Upper lobe of right lung (tissue), 1 donor: ENCODE measurements at places on chromosomes 3 and 15. TPM values are rescaled to one million over a fixed set of nuclear protein-coding genes. Genes with fewer than 3 reads are reported as not detected.
A peak's percentile ranks its signal among the peaks of the same experiment; 100 is the strongest.

Gene SPTBN5
- total RNA-seq = 1.9 TPM

Gene HESX1
- 1.2 TPM for total RNA-seq

GRCh38 chr15:99014803-99015697, 7.5 kb upstream of the PGPEP1L start:
- DNase-seq = peak; percentile 88
- H3K27ac ChIP-seq = peak overlapping the region; percentile 68
- no peaks in the 10 kb centered on the region for H3K36me3 ChIP-seq
- peak overlapping the region; percentile 56 for H3K4me3 ChIP-seq

GRCh38 chr3:73605412-73605811, 19.3 kb downstream of the PDZRN3 start:
- peaks cover 18% of the 10 kb centered on the region for H3K4me1 ChIP-seq
- no peak overlapping the region for H3K4me3 ChIP-seq
- DNase-seq = no peak
- H3K27ac ChIP-seq = no peak overlapping the region
- no peaks in the 10 kb centered on the region for H3K36me3 ChIP-seq
- no peaks in the 10 kb centered on the region for H3K27me3 ChIP-seq

- H3K27me3 ChIP-seq = no peaks in the 10 kb centered on the region
- peaks cover 31% of the 10 kb centered on the region for H3K36me3 ChIP-seq
- peak overlapping the region; percentile 45 for H3K27ac ChIP-seq
- H3K4me3 ChIP-seq = peak overlapping the region; percentile 85
- no peak for DNase-seq
Observed at GRCh38 chr15:90873488-90873997, 5.2 kb downstream of the FURIN start.

Gene ATP10A
- total RNA-seq = 31.1 TPM

Gene NPAP1
- 0.17 TPM for total RNA-seq

DNA sequence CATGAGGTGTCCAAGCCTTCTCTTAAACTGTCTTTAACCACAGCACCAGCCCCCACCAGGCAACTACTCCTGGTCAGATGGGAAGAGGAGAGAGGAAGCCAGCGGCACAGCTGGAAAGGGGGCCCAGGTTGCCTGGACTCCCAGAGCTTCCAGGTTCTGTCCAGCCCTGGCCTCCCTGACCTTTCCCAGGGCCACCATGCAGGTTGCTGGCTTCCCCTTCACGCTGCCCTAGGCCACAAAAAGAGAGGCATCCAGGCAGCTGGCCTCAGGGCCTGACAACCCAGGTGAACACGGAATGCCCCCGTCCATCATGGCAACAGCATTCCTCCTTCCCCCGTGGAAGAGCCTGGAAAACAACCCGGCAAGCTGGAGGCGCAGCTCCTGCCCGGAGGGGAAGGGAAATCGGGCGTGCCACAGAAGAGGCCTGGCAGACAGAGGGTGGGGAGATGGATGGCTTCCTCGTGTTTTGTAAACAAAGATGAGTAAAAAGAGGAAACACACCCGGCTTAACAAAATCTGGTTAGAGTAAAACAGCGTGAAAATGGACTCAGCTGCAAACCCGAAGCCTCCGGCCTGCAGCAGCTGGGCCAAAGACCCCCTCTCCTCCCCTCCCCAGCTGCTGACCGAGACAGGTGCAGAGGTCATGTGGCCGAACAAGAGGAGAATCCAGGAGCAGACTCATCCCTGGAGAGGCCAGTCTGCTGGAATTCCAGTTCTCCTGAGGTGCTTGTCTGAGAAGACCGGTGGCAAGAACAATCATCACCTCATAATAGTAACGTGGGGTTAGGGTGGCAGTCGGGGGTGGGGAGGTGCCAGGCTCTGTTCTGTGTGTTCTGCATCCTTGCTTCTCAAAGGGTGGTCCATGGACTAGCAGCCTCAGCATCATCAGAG, 15.5 kb downstream of the BMF start:
- DNase-seq = peak; percentile 58
- H3K27me3 ChIP-seq = no peaks in the 10 kb centered on the region
- H3K27ac ChIP-seq = peak overlapping the region; percentile 76

Gene CKMT1A
- total RNA-seq = 1.9 TPM

DNA sequence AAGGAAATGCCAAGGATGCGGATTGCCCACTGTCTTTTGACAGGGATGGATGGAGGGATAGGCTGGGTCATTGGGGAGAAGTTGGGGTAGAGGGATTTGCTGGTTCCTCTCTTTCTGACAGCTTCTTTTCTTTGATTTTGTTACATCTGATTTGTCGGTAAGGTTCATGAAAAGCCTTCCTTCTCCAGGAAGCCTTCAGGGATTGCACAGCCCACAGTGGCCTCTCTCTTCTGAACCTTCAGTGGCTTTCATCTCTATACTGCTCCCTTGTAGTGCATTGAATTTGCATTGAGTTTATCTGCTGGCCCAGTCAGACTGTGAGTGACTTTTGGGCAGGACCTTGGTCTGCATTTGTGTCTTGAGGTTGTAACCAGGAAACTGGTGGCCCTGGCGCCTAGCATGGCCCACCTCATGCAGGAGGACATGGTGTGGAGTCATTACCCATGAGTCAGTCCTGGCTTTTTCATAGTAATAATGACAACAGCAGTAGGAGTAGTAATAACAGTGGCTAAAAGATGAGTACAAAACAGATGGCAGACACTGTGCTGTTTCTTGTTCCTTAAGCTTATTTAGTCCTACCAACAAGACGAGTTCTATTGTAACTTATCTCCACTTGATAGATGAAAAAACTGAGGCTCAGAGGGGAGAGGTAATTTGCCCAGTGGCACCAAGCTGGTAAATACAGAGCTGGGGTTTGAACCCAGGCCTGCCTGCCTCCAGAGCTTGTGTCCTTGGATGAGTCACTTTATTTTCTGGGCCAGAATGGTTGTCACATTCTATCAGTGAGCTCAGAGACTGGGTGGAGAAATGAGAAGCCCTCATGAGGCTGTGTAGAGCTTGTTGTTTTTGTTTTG, 28.4 kb downstream of the SMAD6 start:
- H3K27ac ChIP-seq = no peak overlapping the region
- H3K4me3 ChIP-seq = no peak overlapping the region
- H3K36me3 ChIP-seq = no peaks in the 10 kb centered on the region
- H3K4me1 ChIP-seq = peaks cover 36% of the 10 kb centered on the region

DNA sequence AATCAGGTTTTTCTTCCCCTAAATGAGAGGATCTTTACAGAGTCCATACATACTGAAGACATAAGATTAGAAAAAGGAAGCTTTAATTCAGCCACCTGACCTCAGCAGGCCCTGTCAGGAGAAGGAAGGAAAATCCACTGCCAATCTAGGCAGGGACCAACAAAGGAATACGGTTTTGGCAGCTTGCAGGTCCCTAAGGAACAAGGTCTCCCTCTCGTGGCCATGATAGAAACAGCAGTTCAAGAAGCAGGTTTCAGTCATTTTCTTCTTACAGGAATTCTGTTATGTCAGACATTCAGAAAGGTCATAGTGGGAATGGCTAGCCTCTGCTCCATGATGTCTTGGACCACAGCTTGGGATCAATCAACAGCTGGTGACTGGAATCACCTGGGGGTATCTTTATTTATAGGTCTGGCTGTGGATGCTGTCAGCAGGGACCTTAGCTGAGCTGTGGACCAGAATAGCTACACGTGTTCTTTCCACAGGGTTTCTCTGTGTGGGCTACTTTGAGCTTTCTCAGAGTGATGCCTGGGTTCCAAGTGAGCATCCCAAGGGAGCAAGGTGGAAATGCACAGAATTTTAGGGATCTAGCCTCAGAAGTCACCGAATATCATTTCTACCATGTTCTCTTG, 9.4 kb upstream of the CMSS1 start:
- no peak overlapping the region for H3K4me3 ChIP-seq
- no peaks in the 10 kb centered on the region for H3K27me3 ChIP-seq

GRCh38 chr15:28914046-28914445, 28.3 kb downstream of the APBA2 start:
- H3K36me3 ChIP-seq = no peaks in the 10 kb centered on the region
- no peaks in the 10 kb centered on the region for H3K4me1 ChIP-seq
- no peak overlapping the region for H3K27ac ChIP-seq
- peak; percentile 54 for DNase-seq
- H3K4me3 ChIP-seq = no peak overlapping the region
- no peaks in the 10 kb centered on the region for H3K27me3 ChIP-seq
